ENCODE measurements at places on chromosomes 11 and 22.

DNA sequence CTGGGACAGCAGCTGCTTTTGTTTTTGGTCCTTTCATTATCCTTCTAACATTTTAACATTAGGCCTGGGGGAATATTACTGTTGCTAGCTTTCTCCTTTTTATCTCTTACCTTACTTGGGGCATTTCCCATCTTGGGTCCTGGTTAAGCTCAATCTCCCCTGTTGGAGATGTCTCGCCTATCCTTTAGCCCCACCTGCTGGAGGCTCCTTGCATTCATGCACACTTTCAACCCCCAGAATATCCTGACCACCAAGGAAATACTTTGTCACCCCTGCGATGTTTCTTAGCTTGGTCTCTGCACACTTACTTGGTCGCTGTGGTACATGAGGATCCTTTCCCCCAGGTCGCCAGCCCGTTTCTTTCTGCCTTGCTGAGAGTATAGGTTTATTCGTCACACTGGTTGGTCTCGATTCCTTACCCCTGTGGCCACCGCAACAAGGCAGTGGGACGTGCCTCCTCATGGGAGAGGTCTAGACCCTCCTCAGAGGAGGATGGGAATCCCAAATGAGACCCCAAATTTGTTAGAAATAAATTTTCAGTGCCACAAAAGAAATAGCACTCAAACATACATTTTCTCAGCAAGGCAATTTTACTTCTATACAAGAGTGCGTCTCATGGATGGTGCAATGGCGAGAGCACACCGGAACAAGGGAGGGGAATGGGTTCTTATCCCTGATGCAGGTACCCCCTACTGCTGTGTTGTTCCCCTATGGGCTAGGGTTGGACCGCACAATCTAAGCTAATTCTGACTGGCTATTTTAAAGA is 5.4 kb upstream of the TXN2 start:
- DNase-seq = no peak

- DNase-seq = no peak
These were observed 125.1 kb downstream of the MED15 start for GRCh38 chr22:20632518-20632917.

GRCh38 chr22:41555325-41555982 is 5.4 kb upstream of the CSDC2 start:
- DNase-seq = no peak

DNA sequence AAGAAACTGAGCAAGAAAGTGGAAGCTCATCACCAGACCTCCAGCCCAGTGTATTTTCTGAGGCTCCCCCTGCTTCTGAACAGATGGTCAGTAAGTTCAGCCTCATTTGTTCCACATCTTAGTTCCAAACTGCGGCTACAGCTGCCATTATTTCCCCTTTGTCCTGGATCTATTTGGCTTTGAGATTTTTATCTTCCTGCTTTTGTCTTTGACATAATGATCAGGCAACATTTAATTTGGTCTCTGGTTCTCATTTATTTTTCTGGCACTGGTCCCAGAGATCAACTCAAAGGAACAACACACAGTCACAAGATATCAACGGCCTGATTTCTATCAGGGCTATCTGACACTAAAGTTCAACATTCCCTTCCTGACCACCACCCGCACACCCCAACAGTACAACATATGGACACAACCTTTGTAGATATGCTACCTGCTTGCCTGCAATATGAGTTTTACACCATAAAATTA is 137.5 kb downstream of the FAM76B start:
- DNase-seq = no peak

- DNase-seq = no peak
These were observed 12.4 kb downstream of the ADM start for GRCh38 chr11:10317151-10317755.

GRCh38 chr11:111454561-111455192 is 57.5 kb downstream of the BTG4 start:
- DNase-seq = no peak

GRCh38 chr11:64675450-64676260 is 47.3 kb downstream of the NRXN2 start:
- DNase-seq = no peak

DNA sequence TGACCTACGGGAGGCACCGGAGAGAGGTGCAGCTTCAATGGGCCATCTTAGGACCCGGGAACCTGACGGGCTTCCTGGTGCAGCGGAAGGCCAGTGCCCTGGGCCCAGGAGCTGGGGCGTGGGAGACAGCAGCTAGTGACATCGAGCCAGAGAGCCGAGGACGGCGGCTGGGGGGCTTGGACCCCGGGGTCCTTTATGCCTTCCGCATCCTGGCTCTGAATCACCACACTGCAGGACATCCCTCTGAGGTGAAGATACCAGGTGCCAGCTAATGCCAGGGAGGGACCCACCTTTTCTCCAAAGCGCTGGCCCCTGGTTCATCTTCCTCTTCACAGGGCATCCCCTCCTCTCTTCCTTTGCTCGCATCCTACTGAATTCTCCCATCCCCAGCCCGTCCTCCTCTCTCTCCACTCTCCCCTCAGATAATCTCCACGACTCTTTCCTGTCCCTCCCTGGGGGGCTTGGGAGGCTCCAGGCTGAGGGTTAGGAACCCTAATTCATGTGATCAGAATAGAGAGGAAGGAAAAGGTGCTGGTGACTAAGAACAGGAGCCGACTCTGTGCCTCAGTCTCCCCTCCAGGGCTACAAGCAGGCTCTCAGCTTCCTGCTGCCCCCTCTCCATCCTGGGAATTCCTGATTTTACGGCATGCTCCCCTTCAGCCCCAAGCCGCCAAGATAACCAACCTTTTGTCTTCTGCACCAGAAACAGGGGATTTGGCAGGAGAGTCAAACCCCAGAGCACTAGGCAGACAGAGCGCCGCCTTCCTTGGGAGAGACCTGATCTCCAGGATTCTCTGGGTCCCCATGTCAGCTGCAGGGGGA is 8.5 kb downstream of the VSIG10L2 start:
- no peak for DNase-seq

GRCh38 chr11:34348096-34348495 is 9.7 kb downstream of the ABTB2 start:
- DNase-seq = no peak

All from HCT116 (cell line).